ENCODE measurements at places on chromosomes 11 and 22.

DNA sequence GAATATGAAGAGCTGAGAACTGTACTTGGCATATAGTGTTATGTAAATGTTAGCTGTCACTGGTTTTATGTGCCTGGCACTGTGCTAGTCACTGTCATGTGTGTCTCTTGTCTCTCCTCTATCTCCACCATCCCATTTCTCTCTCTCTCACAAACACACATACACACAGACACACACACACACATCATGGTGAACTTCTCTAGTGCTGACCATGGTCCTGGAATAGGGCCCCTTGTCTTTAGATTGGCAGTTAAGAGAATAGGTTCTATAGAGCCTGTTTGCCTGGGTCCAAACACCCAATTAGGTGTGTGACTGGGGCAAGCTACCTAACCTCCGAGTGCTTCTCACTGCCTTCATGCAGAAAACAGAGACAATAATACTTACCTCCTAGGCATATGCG, 109.7 kb upstream of the NARS2 start:
- DNase-seq = no peak

DNA sequence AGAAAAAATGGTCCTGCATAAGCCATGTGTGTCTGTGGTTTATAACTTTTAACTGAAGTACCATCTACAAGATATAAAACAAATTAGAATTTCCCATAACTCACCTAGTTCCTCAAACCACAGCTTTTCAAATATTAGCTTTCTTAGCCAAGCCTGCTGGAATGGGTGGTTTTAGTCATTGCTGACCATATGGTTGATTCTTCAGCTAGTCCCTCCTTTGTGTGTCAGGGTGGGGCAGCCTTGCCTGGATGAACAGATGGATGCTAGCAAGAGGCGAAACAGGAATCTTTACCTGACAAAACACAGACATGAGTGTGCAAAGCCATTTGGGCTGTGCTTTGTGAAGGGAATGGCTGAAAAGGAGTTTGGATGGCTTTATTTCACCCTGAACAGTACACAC, 6.9 kb upstream of the B3GNT6 start:
- no peak for DNase-seq

- DNase-seq = no peak
Measured at GRCh38 chr22:28560046-28560742, 119.4 kb downstream of the TTC28 start.

- no peak for DNase-seq
Measured at GRCh38 chr22:42294034-42294985, 23.9 kb upstream of the TCF20 start.

GRCh38 chr11:81647374-81647773, 1086.3 kb downstream of the FAM181B start:
- no peak for DNase-seq

GRCh38 chr11:79371152-79371551, 69.7 kb downstream of the TENM4 start:
- DNase-seq = no peak

- no peak for DNase-seq
Measured at GRCh38 chr11:21817696-21818095, 375.2 kb upstream of the ANO5 start.

DNA sequence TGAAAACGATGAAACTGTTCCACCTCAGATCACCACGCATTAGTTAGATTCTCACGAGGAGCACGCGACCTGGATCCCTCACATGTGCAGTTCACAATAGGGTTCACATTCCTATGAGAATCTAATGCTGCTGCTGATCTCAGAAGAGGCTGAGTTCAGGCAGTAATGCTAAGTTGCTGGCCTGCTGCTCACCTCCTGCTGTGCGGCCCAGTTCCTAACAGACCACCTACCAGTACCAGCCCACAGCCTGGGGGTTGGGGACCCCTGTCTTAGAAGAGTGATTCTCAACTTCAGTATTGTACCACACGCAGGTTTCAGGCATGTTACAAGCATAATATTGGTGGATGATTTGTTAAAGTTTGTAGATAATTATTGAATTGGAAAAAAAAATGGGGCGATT, 182.7 kb downstream of the BLID start:
- no peak for DNase-seq

DNA sequence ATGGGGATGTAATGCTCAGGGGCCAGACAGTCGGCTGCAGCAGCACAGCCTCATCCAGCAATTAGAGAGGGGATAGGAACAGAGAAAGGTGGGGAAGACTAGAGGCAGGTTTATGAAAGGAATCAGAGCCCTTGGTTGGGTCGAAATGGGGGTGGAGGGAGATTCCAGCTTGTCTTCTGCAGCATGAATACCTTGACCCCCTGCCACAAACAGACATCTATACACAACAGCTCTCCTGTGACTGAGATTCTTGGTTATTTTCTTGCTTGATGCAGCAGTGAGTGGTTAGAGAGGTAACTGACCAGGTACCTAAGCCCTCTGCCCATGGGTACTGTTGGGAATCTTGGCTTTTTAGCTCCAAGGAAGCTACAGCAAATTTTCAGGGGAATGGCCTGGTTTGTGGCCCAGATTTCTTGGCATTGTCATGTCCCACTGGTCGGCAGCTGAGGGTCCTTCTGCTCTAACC, at the start of gene TRIM49D1:
TRIM49D1 (minus strand) TSS at position 51 of the 466 bp plus-strand sequence. CDS start 4,535 bp downstream, outside the sequence.
- DNase-seq = no peak

DNA sequence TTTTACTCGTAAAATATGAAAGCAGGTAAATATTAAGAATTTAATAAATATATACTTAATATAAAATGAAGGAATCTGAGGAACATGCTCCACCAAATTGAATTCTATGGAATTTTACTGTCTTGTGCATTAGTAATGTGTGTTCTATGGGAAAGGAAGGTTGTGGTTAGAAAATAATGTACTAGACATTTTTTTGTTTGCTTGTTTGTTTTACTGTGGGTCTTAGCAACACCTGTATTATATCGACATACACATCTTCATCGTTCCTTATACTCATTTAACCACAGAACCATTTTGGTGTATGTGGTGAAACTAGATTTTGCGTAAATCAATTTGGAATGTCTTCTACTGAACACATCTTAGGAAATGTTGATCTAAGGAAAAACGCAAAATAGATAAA, 114.1 kb upstream of the MTMR2 start:
- DNase-seq = no peak

DNA sequence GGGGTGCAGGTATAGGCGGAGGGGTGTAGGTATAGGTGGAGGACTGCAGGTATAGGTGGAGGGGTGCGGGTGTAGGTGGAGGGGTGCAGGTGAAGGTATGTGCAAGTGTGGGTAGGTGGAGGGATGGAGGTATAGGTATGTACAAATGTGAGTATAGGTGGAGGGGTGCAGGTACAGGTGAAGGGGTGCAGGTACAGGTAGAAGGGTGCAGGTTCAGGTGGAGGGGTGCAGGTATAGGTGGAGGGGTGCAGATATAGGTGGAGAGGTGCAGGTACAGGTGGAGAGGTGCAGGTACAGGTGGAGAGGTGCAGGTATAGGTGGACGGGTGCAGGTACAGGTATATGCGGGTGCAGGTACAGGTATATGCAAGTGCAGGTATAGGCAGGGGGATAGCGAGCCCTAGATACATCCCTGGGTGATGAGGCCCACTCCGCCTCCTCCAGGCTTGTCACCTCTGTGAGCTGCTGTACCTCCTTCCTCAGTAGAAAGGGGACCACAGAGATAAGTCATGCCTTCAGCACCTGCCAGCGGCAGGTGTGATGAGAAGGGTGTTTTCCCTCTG, 17.2 kb downstream of the LINC01488 start:
- no peak for DNase-seq

- no peak for DNase-seq
Measured at GRCh38 chr11:102420547-102420946, 32.0 kb downstream of the TMEM123 start.

- no peak for DNase-seq
Measured at GRCh38 chr22:38443628-38444521, 11.1 kb downstream of the KCNJ4 start.

- no peak for DNase-seq
Measured at GRCh38 chr11:10302744-10303557, 1.9 kb upstream of the ADM start.

DNA sequence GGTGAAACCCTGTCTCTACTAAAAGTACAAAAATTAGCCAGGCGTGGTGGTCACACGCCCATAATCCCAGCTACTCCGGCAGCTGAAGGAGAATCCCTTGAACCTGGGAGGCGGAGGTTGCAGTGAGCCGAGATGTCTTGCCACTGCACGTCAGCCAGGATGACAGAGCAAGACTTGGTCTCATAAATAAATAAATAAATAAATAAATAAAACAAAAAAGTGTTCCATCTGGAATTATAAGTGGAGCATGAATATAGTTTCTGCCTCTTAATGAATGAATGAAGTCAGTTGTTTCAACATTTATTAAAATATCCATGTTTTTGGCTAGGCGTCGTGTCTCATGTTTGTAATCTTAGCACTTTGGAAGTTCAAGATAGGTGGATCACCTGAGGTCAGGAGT, 27.1 kb downstream of the MRPL48 start:
- DNase-seq = no peak

- DNase-seq = no peak
Measured at GRCh38 chr11:87228820-87229219, 191.1 kb downstream of the TMEM135 start.

DNA sequence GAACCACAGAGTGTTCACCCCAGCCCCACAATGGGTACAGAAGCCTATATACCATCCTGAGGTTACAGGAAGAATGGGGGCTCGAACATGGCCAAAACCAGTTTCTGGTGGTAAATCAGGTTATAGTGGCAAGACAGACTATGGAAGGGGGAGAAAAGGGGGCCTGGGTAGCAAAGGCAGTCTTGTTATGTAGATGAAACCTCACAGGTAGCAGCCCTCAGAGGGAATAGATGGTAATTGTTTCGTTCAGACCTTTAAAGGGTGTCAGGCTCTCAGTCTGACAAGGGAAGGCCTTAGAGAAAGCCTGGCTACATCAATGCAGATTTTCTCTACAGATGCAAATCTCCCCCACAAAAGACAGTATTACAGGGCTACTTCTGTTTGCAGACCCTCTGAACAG, 3.4 kb downstream of the CAPN1 start:
- no peak for DNase-seq

DNA sequence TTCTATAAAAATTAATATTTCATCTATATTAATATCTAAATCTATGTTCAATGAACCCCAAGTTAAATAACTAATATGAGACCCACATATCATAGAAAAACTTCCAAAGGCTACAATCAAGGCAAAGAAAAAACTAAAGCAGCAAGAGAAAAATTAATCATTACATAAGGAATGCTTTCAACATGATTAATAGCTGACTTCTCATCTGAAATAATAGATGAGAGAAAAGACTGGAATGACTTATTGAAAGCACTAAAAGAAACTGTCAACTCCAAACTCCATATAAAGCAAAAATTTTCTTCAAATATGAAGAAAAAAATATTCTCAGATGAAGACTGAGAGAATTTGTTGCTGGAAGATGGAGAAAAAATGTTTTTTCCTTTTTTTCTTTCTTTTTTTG, 13.0 kb downstream of the TRIM5 start:
- no peak for DNase-seq

GRCh38 chr22:31281733-31282132, 10.6 kb downstream of the PIK3IP1 start:
- no peak for DNase-seq

- DNase-seq = no peak
Measured at GRCh38 chr11:5591613-5592012, 4.8 kb upstream of the TRIM6 start.

GRCh38 chr11:75077316-75077715, 19.4 kb downstream of the OR2AT4 start:
- no peak for DNase-seq
